H9 (cell line): ENCODE measurements at places on chromosomes 1 and 21. TPM values are rescaled to one million over a fixed set of nuclear protein-coding genes. Genes with fewer than 3 reads are reported as not detected.

GRCh38 chr1:160149233-160149632 lies 2.2 kb upstream of the ATP1A4 start:
- DNase-seq, result no peak

- DNase-seq, result no peak
Measured at GRCh38 chr1:154989195-154989860, 4.1 kb upstream of the LENEP start.

CFHR3 gene
- total RNA-seq, result 0.81 and 1.4 TPM in 2 replicates

DNA sequence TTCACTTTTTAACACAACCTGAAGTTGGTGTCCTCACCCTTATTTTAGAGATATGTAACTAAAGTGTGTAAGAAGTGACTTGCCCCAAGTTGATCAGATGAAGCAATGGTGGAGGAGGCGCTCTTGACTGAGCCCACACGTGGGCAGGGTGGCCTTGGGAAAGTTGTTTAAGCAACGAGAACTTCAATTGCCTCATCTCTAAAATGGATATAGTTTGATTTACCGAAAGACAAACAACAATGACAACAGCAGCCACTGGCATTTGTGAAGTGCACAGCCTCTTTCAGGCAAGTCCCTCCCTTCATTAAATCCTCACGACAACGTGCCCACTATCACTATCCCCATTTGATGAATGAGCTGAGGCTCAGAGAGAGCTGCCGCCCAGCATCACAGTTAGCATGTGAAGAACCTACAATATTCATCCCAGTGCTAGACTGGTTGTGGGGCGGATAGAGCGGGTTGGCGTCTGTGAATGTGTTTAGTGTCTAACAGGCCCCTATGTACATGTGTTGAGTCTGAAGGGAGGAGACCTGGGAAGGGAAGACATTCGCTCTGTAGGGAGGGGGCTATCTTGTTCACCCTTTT lies 3.0 kb downstream of the IL22RA1 start:
- no peak for DNase-seq

GRCh38 chr1:24526940-24527542 lies 24.4 kb downstream of the RCAN3 start:
- no peak for DNase-seq

GRCh38 chr21:40178726-40179125 lies 311.5 kb downstream of the PCP4 start:
- no peak for DNase-seq

CFAP126 gene
- not detected in 2 replicates for total RNA-seq

DNA sequence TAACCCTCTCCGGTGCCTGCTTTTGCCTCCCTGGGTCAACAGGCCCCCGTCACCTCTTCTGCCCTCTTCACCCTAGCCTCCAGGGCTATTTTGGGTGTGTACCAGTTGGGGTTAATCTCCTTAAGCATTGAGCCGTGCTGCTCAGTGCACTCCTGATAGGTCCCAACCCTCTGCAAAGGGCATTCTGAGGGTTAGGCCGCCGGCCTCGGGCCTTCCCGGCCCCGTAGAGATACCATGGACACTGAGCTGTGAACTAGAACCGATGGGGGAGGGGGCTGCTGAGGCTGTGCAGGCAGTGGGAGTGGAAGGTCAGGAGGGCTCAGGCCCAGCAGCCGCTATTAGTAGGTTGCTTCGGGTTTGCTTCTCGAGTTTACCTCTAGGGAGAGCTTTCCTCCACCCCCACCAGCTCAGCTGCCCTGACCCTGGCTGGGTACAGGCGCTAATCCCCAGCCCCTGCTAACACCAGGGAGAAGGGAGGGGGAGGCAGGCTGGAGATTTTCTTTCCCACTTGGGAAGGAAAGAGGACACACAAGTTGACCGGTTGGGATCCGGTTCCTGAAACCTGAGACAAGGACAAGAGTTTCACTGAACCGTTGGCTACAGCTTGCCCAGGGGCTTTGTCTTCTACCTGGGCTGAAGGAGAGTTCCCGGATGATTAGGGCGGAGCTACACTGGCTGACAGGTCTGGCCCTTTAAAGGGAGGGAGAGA lies 4.8 kb downstream of the LMOD1 start:
- peak; percentile 95 for DNase-seq

DNA sequence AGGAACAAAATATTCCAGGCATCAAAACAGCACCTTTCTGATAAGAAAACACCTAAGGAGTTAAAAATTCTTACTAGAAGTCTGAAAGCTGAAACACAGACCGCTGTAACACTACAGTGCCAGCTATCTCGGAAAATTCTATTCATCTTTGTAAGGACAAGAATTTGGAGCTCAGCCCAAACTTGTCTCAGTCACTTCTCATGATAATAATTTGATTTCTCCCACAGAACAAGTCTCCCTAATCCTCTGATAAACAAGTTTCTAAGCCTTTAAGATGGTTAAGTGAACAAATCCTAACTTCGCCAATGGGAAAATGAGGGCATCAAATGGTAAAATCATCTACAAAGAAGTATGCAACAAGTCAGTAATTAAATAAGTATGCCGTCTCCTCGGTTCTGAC lies 59.9 kb downstream of the SIPA1L2 start:
- no peak for DNase-seq

CAMK2N1 gene
- 0.97 and 1.2 TPM in 2 replicates for total RNA-seq

DNA sequence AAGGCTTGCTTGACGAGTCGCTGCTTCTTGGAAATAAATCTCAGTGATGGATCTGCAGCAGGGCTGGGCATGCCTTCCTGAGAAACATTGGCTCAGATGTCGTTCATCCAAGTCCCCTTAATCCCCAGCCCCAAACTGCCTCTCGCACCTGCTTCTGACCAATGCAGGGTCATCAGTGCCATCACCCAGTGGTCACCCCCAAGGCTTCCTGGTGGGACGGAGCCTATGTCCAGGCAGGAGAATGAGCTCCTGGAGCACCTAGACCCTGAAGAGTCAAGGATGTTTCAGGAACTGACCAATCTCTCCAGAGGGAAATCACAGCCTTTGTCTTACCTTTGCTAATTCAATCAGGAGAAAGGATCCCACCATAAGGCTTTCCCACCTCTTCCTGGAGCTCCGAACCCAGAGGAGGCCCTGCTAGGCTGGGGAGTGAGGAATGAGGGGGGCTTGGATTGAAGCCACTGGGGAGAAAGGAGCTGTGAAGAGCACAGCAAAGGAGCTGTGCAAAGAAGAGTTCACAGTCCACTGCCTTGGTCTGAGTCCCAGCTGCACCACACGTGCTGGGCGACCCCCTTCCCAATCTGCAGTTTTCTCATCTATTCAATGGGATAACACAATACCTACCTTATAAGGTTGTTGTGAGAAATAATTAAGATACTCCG lies 416.1 kb downstream of the NPHP4 start:
- DNase-seq, result no peak

TLCD4 gene
- total RNA-seq, result 1.8 and 2.0 TPM in 2 replicates

GRCh38 chr1:29800522-29800956 lies 564.2 kb downstream of the PTPRU start:
- no peak for DNase-seq

- DNase-seq, result no peak
Measured at GRCh38 chr1:4726620-4727341, 72.4 kb downstream of the AJAP1 start.

BCAN gene
- 0.88 and 1.2 TPM in 2 replicates for total RNA-seq

- DNase-seq, result peak; percentile 68
Measured at GRCh38 chr1:160046494-160047110, 14.8 kb upstream of the PIGM start.

GRCh38 chr1:84271441-84272151 lies 29.9 kb upstream of the SAMD13 start:
- no peak for DNase-seq

SYCP1 gene
- total RNA-seq, result not detected in 2 replicates

GRCh38 chr1:182110635-182111034 lies 49.1 kb upstream of the ZNF648 start:
- DNase-seq, result no peak

GRCh38 chr1:212484701-212485570 lies 52.2 kb downstream of the NENF start:
- no peak for DNase-seq

GRCh38 chr1:234620272-234621126 lies 10.5 kb upstream of the IRF2BP2 start:
- no peak for DNase-seq

GRCh38 chr1:162626761-162627160 lies 5.5 kb upstream of the DDR2 start:
- DNase-seq, result no peak

DNA sequence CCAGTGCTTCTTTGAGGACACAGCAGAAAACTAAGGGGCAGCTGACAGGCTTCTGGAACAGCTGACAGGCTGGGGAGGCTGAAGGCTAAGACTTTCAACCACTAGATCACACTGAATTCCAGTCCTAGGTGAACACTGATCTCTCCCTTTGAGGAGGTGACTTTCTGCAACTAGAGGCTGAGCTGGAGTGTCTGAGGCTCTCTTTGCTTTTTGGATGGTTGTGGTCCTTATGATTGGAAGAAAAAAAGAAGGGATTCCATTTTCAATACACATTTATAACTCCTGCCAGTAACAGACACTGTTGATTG lies 1.4 kb downstream of the IL6R start:
- DNase-seq, result no peak

- no peak for DNase-seq
Measured at GRCh38 chr1:172468296-172468695, 24.4 kb upstream of the PIGC start.
